Central memory CD4-positive, alpha-beta T cell (primary cell): ENCODE measurements at places on chromosomes 6 and 20.

- no peak for DNase-seq
These were observed 7.0 kb downstream of the TAGAP start for GRCh38 chr6:159037756-159038290.

- DNase-seq: no peak
These were observed 265.0 kb downstream of the TENT5A start for GRCh38 chr6:81487489-81487888.

GRCh38 chr20:25685276-25686080, 11.2 kb downstream of the ZNF337 start:
- no peak for DNase-seq

DNA sequence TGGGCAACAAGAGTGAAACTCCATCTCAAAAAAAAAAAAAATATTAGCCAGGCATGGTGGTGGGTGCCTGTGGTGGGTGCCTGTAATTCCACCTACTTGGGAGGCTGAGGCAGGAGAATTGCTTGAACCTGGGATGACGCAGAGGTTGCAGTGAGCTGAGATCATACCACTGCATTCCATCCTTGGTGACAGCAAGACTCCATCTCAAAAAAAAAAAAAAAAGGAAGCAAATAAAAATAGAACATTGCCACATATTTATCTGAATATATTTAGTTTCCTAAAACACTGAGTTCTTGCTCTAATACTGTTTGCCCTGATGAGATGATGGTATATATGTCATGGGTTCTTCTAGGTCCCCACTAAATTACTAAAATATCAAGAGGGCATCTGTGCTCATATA, 28.4 kb downstream of the CASP8AP2 start:
- DNase-seq: no peak

DNA sequence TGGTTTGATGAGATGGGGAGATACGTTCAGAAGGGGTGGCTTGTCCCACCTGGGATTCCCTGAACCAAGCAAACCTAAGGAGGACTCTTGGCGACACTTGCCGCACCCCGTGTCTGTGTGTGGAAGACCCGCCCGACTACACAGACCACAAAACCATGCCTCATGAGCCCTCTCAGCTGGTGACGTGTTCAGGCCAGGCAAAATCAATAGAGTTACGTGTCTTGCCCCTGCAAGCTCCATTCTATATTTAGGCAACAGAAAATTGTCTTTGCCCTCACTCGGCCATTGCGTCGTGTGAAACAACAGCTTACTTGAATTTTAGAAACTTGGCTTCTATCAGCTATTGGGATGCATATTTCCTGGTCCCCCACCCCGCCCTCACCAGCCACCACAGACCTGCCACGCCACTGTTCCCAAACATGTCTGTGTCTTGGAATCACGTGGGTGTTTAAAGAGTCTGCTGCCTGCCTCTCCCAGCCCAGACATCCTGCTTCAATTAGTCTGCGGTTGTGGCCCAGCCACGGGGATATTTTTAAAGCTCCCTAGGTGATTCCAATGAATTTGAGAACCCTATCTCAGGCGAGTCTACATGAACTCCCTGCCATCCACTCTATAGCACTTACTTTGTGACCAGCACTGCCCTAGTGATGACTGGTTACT, 279.2 kb upstream of the EXOC2 start:
- no peak for DNase-seq

DNA sequence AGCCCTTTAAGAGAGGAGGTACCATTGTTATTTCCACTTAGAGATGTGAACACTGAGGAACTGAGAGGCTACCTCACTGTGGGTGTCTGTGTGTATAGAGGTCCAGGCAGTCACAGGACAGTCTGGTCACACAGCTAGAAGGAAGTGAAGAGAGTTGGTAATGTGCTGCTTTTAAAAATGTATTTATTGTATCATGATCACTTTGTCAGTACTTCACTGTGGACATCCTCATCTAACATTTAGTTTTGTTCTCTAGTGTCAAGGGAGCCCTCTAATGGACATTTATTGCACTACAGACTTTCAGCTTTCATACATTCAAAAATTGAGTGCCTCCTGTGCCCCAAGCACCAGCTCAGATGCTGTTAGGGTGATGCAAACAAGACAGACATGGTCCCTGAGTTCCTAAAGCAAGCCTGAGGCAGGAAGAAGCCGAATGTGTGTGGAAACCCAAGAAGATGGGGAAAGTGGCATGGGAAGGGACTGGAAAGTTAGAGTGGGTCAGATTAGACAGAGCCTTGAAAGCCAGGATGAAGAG, 123.0 kb downstream of the SLC16A10 start:
- peak; percentile 42 for DNase-seq

DNA sequence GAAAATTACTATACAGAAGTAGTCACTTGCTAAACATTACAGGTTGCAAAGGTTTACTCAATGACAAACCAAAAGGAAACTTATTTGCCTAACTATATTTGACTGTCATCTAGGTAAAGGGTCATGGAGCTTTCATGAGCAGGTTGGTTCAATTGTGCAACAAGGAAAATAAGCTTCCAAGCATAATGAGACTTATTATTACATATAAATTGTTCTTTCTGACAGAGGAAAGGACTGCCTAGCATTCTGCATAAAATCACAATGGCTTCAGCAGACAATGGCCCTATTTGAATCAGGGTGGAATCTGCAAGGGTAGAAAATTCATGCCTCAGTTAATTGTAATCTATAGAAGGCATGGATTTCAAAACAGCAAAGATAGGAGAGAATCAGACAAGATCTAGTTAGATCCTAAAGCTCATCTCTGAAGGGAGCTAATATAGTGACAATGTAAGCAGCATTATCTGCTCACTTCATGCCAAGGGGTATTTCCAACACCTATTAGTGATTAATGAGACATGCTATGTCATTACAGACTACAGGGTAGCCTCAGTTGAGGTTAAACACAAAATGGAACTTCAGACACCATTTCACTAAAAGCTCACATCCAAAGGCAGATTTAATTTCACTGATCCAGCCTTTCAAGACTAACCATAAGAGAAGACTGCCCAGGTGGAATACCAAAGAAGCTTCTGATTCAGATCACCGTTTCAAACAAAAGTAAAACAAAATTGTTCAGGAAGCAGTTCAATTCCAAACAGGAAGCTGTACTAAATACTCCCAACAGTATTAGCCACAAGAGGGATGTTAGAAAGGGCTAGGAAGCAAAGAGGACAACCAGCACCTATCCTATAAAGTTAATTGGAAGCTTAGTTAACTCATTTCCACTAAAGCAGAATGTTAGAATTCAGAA, 8.5 kb downstream of the STAU1 start:
- DNase-seq: no peak

- DNase-seq: no peak
These were observed 180.0 kb downstream of the GJA10 start for GRCh38 chr6:90074161-90074850.

- no peak for DNase-seq
These were observed 16.1 kb upstream of the CCN6 start for GRCh38 chr6:112037783-112038216.

DNA sequence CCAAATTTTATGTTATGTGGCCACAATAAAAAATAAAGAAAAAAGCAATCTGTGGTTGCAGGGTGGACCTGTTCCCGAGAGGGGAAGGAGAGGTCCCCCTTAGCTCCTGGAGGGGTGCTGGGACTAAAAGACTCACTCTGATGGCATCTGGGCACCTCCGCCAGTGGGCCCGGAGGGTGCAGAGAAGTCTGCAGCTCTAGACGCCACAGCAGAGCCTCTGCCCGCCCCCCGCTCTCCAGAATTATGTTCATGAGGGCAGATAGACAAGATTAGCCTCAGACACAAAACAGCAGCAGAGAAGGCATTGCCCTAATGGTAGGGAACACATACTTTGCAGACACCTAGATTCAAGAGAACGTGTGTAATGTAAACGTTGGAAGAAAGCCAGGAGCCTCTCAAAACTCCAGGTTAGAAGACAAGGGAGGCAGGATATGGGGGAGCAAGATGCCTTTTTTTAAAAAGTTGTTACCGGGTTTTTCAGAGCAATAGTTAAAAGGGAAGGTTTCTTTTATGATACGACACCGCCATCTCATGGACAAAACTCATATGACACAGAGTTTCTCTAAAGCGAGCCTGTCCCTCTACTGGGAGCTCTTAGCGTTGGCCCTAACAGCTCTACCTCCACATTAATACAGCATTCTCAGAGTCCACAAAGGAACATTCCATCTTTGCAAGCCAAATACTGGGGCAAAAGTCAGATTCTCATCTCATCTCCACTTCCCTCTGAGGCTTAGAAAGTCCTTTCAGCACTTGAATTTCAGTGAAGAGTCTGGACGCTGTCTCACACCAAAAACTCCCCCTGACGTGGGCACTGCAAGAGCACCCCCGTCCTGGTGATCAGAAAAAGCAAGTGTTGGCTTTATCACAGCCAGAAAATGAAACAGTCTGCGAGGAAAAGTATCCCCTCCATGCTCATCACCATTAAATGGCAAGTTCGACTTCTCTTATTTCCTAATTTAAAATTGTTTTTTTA, 47.2 kb downstream of the FOXF2 start:
- DNase-seq: peak; percentile 32

DNA sequence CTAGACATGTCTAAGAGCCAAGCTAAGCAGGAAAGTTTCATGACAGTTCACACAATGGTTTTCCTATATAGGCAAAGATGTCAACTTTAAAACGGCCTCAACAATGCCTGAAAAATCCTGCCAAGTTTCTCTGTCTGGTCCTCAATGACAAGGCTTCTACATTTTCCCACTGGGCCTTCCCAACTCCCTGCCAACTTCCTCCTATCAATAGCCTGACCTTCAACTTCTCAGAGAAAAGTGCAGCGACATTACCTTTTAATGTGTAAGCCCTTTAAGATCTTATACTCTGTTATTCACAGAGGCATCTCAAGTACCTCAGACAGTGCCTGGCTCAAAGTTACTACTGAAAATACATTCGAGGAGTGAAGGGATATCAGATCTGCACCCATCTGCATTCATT, 56.2 kb upstream of the BTBD3 start:
- DNase-seq: no peak

DNA sequence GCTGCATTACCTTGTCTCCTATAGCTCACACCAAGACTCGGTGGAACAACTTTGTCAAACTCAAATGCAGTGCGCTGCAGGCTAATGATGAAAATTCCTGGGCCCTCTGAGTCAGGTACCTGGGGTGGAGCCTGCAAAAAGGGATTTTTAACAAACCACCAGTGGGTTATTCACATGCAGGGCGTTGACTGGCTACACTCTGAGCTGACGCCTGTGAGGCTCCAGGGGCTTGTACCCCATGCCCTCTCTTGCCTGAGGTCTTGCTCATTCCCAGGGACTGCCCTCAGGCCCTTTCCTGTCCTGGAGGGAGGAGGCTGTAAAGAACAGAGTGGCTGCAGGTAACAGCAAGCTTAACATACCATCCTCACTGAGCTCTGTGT, 9.2 kb downstream of the GTSF1L start:
- no peak for DNase-seq

DNA sequence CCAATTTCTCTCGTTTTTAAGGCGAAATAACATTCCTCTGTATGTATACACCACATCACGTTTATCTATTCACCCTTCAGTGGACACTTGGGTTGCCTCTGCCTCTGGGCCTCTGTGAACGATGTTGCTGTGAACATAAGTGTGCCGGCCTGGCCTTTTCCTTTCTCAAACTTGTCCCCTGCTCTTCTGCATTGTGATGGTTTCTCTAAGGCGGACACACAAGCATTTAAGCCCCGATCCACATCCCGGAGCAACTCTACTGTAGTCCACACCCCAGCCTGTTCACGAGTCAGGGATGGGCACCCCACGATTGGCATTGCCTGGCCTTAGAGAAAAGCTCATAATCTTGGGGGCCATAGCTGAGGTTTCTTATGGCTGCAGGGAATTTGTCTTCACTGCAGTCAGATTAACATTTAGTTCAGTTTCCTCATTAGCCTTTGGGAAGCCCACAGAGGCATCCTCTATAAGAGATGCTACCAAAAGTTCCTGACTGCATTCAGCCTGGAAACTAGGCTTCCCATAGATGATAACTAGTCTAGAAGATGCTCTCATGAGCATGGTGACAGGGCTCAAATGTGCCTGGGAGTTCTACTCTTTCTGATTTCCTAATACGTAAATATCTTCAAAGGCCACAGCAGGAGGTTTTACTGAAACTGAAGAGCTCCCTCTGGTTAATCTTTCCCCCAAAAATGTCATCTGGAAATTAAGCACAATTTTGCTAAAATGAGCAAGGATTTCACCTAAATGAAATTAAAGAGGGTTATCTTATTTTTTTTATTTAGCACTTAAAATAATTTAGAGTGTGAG, 762 bp downstream of the ZC3H12D start:
- no peak for DNase-seq

DNA sequence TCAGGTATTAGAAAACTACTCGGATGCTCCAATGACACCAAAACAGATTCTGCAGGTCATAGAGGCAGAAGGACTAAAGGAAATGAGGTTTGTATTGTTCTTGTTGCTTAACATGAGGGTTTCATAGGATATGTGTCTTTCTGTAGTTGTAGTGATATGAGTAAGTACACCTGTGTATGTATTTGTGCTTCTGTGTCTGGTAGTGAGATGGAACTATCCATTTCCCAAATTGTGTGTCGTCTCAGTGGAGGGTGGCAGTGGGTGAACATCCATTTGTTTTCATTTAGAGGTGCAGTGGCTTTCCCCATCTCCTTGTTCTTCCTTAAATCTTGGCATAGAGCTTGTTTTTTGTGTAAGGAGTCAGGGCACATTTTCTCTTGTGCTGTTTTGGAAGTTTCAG, 8.2 kb downstream of the ASXL1 start:
- no peak for DNase-seq

DNA sequence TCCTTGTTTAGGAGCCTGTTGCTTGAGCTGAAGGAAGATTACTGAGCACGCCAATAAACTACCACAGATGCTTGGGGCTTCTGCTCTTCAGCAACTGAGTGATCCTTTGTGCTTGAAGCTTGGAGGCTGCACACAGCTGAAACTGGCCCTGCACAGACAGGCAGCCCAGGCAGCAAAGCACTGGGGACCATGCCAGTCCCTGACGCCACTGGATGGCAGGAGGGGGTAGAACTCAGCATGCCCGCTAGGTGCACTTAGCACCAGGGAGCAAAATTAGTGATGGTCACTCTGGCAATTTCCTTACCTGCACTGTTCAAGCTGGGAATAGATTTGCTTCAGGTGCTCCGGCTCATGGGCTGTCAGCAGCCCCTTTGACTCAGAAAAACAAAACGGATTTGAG, 91.5 kb downstream of the FAM50B start:
- no peak for DNase-seq

- DNase-seq: no peak
These were observed 26.2 kb upstream of the ENPP4 start for GRCh38 chr6:46103441-46104115.

DNA sequence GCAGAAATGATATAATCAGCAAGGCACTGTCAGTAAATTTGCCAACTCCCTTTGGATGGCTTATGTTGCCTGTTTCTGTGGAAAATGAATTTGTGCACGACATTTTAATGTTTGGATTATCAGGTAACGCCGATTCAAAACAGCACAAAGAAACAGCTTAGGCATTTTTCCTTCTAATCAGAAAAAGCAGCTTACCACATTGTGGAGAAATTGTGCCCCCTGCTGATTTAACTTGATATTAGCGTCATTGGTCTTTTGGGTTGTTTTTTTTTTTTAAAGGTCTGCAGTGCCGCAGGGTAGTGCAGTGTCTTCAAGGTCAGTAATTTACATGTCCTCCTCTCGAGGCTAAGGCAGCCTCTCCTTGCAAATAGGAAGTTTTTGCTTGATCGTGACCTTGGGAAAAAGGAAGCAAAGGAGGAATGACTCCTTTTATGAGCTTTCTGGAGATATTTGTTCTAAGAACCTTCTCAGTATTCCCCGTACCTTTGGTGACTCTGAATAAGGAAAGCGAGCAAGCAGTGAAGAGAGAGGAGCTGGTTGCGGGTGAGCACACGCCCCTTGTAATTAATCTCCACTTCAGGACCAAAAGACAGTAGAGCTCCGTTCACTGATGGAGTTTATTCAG, 79.1 kb downstream of the ELOVL4 start:
- peak; percentile 35 for DNase-seq

GRCh38 chr6:139852488-139853140, 478.2 kb upstream of the CITED2 start:
- DNase-seq: no peak
